Epithelial cell of prostate (primary cell): ENCODE measurements at places on chromosomes 7 and 10.
A peak's percentile ranks its signal among the peaks of the same experiment; 100 is the strongest.

- DNase-seq: peak; percentile 33
Observed at GRCh38 chr7:88318196-88318595, 11.5 kb upstream of the STEAP4 start.

- no peak for DNase-seq
Observed at GRCh38 chr7:99326408-99326782, 697 bp downstream of the ARPC1A start.

DNA sequence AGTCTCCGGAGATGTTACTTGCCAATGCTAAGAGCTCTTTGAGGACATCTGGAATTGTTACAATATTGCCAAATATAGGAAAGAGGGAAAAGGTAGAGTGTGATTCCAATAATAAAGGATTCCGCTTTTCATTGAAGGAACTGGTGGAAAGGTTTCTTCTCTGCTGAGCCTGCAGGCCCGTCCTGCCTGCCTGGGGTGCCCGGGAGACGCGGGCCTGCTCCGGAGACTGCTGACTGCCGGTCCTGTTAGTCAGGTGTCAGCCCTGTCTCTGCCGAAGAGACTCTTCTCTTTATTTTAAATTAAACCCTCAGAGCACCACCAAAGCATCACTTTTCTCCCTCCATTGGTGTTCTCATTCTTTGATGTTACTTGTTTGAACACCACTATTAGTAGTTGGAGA, 2.2 kb downstream of the EGFR start:
- DNase-seq: no peak

DNA sequence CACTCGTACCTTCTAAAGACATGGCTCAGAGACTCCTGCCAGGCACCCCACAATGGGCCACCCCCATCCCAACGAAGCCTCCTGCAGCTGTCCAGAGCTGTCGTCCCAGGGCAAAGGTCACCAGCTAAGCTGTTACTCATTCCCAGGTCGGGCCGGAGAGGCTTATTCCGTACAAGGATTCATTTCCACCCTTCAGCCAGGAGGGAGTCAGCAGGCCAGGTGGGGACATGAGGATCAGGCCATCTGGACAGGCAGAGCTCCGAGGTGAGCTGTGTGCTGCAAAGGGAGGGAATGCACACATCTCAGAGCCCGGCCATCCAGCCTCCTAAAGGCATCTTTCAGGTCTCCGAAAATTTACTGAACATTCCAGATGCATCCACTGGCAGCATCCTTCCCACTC, 63.9 kb upstream of the NANOS1 start:
- no peak for DNase-seq

DNA sequence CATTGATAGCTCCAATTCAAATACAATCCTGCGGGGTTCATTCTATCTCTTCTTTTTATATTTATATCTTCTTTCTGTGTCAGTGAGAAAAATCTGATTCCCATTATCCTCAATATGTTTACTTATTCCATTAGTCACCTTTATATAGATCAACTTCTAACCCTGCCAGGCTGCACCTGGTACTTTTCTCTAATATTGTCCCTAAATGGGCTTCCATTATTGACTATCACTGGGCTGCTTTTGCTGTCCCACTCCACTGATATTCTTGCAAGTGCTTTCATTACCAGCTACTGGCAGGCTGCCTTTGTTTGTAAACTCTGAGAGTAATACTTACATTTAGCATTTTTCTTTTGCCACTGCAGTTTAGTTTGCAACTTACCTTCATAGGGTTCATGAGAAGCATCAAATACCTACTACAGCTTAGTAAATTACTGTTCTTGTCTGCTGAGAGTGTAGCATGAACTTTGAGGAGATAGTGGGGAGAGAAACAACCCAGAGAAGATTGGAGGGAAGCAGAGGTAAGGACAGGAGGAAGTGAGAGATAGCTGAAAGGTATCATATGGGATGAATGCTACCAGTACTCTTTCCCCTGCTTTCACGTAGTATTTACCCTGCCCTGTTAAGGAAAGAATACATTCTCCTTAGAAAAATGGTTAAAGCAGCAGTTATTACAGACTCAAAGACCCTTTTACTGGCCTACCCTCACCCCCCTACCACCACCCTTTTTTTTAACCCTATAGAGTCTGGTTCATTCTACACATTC, 119.1 kb downstream of the PHTF2 start:
- DNase-seq: no peak

DNA sequence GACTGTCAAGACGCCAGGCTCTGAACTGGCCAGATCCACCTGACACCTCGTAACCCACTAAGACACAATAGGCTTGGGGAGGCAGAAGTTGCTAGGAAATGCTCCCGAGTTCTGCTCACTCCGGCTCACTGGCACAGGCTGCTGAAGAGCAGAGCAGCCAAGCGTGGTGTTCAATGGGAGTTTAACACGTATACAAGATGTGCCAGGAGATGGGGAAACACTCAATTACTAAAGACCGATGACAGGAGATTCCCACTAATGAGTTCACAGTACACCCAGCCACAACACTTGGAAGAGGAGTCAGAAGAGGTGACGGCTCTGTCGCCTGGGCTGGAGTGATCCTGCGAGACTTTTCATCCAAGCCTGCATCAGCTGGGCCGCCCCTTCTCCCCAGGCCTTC, 303.4 kb downstream of the GFRA1 start:
- no peak for DNase-seq

- DNase-seq: no peak
Observed at GRCh38 chr7:2312267-2312929, 1.8 kb downstream of the SNX8 start.

DNA sequence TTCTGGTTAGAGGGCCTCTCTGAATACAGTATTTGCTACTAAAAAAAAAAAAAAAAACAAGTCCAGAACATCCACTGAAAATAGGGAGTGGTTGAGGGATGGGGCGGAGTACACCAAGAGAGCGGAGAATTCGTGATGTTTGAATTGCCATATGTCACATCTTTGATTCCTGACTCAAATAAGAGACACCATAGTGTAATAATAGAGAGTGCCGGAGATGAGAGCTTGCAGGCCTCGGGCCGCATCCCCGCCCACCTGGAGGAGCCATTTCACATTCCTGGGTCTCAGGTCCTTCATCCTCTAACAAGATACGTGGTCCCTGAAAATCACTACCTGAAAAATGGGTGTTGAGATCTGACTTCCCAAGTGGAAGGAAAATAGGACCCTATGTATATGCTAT, 46.8 kb downstream of the KIAA1549 start:
- no peak for DNase-seq

DNA sequence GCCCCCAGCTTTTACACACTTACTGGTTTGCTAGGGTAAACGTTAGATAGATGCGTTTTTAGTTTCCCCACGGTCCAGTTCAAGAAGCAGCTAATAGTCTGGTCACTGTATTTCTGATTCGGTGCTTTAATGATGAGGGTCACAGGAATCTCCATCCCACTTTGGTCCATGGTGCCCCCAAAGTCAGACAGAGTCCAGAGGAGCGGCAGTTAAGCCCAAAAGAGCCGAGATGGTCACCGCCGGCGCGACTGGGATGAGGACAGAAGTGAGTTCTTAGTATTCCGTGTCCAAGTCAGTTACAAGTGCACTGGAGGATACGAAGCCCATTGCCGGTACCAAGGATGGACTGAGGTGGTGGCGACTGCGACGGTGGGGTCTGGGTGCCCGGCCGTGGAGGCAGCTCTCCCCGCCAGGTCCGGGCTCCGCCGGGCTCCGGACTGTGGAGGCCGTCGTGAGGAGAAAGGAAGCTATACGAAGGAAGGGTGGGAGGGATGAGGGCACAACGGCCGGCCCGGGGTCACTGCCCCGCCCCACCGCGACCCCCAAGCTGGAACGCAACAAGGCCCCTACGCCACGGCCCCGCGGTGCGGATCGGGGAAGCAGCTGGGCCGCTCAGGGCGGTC, 663 bp downstream of the HERPUD2 start:
- DNase-seq: no peak

- no peak for DNase-seq
Observed at GRCh38 chr10:35643151-35644049, 1.3 kb upstream of the FZD8 start.

DNA sequence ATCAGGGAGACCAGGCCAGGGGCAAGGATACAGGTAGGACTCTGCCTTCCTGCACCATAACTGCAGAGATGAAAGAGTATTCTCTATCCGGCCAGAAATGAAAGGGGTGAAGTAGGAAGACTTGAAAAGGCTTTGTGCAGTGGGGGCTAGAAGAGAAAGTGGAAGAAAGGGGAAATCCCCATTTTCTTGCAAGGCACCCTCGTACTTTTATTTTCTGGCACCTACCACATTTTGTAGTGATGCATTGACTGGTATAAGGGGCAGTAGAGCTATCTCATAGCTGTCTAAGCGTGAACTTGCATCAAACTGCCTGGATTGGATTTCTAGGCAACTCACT, 752 bp upstream of the CAMK2G start:
- DNase-seq: no peak
